ENCODE measurements at places on chromosomes 5 and 9.

DNA sequence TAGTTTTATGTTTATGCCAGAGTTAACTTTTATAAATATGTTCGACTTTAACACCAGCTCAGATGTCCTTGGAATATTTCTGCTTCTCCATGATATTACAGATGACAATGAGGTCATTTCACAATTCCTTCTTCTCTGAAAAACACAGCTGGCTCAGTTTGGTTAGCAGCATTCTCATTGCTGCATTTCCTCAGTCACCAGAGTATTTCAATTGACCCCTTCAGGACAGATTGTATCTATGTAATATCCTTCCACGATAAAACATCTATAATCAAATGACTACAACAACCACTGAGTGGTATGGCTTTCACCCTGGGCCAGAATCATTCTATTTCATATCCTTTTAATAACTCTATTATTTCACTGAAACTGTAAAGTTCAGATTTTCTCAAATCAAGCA is 148.7 kb downstream of the OXCT1 start:
- no peak for DNase-seq

GRCh38 chr9:125556046-125556721 is 150.8 kb downstream of the MAPKAP1 start:
- DNase-seq = no peak

GRCh38 chr9:18795947-18796671 is 236.9 kb downstream of the SAXO1 start:
- no peak for DNase-seq

DNA sequence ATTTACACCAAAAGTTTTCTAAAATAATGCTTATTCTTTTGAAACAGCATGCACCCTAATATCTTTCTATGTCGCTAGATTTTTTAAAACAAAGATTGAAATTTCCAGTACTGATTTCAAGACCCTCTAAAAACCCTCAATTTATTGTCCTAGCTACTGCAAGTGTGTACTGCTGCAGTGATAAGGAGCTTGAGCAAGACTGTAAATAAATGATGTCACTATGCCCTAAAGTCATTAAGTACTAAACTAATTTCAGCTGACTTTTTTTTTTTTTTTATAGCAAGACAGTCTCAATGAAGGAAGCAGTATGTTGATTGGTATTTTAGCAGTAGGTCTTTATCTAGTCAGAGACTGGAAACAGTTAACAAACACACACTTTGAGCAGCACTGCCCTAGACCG is 12.2 kb upstream of the MIER3 start:
- DNase-seq = no peak

DNA sequence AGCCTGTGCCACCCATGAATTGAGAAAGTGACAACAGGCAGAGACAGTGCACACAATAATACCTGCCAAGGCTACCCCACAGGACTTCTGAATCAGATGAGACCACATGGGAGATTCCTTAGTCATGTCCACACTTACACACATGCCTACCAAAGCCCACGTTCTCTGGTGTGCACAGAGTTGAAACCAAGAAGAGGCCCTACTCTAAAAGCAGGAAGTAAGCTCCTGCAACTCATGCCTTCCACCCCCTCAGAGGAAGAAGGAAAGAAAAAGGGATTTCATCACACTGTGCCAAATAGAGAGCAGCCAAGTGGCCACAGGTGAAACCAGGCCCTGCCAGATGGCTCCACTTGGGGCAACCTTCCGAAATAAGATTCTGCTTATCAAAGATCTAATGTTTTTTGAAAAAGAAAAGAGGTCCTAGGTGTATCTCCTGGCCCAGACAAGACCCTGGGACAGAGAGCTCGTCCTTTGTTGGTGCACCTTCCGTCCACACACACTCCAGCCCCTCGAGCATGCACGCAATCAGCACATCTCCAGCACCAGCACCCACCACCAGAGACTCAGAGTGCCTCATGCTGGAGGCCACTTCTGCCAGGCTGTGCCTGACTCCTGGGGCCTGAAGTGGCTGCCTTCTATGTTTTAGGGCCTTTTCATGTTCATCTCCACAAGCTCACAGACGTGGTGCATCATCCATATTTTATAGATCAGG is 114.6 kb upstream of the SPOCK1 start:
- no peak for DNase-seq

- DNase-seq = no peak
Observed at GRCh38 chr5:105922574-105922973, 1748.2 kb downstream of the EFNA5 start.

DNA sequence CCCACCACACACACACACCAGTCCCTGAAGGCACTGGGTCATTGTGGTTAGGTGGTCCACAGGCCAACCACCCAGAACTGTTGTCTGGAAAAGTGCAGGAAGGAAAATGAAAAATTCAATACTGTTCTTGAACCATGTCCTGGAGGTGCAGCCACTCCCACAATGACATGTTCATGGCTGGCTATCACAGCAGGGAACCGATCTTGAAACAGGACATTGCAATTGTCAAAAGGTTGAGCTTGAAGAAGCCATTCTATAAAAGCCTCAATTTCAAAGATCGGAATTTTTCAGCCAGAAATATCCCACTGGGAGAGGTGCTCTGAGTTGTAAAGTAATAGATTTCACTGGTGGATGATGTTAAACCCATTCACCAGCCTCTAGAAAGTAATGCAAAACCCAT is 218.2 kb downstream of the GNA14 start:
- DNase-seq = no peak

Data from NCI-H1694 (cell line).